KBM-7 (cell line): ENCODE measurements at places on chromosomes 4 and X.

DNA sequence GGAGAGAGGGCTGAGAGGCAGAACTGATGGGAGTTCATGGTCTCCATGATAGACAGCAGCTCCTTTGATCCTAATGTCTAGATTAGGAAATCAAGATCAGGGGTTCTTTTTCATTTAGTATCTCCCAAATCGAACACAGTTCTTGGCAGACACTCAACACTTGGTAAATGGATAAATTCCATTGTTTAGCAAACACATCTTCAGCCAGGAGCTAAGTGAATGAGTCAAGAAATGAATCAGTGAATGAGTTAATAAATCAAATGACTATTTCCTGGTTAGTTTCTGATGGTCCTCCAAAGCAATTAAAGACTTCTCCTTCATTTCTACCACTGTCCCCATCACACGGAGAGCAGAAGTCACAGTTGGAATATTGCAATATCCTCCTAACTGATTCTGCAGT is 120.0 kb upstream of the SHISA3 start:
- no peak for DNase-seq

GRCh38 chrX:150363561-150364346 is 637 bp downstream of the MAMLD1 start:
- DNase-seq = peak; percentile 47

- DNase-seq = no peak
Measured at GRCh38 chr4:145882604-145883003, 56.0 kb downstream of the ZNF827 start.

DNA sequence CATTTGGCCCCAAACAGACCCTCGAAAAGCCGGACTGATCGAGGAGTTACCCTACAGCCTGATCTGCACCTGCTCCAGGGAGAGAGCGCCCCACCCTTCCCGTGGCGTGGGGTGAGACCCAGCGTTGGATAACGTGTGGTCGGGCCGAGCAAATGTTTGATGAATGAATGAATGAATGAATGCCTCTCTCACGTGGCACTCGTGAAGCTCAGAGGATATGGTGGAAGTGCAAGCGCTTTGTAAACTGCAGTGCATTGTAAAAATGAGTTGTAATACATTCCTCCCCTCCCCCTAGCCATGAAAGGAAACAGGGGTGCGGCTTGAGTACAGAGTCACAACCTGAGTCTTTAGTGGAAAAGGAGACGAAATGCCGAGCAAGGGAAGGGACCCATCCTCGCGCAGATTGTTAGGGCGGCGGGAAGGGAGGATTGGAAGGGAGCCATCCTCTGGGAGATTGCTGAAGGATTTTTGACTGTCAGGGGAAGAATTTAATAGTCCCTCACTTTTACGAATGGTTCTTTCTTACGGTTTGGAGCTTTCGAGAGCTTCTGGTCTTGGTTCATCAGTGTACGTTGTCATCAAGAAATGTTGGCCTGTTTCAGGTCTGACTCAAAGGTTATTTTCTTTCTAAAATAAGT is 772 bp upstream of the FBXW7 start:
- DNase-seq = no peak

- DNase-seq = no peak
Measured at GRCh38 chrX:24846550-24847150, 152.9 kb downstream of the POLA1 start.

GRCh38 chrX:132505116-132505515 is 16.3 kb upstream of the MBNL3 start:
- no peak for DNase-seq
